CD4-positive, alpha-beta T cell treated with Interferon alpha-2 for 1 hour (primary cell): ENCODE measurements at places on chromosomes 16 and 17.

DNA sequence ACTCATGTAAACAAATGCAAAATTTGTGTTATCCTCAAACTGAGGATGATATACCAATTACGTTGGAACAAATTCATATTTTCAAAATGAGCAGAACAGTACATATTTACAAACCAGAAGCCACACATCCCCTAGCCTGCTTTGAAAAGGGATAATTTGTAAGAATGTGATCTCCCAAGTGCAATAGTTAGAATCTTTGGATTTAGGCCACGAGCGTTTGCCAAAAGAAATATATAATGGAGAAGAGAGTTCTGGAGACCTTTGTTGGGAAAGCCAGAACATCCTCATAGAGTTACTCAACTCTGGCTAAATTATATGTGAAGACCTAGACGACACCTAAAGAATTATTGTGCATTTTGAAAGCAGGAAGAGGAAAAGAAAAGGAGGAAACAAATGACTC is 449.3 kb downstream of the KCNJ2 start:
- no peak for DNase-seq

DNA sequence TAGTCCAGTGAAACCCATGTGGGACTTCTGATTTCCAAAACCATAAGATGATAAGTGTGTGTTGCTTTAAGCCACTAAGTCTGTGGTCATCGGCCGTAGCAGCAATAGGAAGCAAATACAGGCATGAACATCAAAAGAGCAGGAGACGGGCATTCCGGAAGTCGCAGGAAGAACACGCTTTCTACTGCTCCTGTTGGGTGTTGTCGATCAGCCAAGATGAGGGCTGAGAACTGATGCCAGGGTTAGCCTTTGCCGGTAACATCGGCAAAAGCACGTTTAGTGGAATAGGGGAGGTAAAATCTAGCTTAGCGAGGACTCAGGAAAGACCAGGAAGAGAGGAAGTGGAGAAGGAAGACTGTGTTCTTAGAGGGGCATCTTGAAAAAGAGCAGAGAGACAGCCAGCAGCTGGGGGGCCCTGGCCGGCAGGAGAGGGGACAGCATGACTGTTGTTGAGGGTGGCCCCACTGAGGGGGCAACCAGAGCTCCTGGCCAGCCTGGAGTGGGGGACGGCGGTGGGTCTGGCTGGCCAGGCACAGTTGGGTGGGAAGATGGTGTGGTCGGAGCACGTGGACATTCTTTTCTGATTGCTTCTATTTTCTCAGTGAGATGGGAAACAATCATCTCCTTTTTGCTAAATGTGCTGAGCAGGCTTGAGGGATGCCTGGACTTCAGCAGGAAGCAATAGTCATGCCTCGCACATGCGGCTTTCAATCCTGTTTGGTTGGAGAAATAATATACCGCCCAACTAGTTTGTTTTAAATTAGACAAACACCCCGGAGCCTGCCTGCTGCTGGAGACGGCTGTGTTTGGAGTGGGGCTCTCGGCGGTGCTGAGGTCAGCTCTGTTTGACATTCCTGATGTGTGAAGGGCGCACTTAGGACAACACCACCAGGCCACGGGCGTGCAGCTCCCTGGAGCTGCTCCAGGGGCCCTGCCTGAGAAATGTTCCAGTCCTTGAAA is 109.9 kb downstream of the METRNL start:
- DNase-seq, result no peak

GRCh38 chr17:34579017-34579946 is at the start of gene TMEM132E:
TMEM132E (plus strand) TSS chr17:34579582; CDS start chr17:34581077, 1,495 bp downstream.
- DNase-seq, result no peak

GRCh38 chr17:12035673-12036072 is 15.0 kb downstream of the MAP2K4 start:
- no peak for DNase-seq

- no peak for DNase-seq
Measured at GRCh38 chr16:84618581-84619460, 943 bp upstream of the COTL1 start.

DNA sequence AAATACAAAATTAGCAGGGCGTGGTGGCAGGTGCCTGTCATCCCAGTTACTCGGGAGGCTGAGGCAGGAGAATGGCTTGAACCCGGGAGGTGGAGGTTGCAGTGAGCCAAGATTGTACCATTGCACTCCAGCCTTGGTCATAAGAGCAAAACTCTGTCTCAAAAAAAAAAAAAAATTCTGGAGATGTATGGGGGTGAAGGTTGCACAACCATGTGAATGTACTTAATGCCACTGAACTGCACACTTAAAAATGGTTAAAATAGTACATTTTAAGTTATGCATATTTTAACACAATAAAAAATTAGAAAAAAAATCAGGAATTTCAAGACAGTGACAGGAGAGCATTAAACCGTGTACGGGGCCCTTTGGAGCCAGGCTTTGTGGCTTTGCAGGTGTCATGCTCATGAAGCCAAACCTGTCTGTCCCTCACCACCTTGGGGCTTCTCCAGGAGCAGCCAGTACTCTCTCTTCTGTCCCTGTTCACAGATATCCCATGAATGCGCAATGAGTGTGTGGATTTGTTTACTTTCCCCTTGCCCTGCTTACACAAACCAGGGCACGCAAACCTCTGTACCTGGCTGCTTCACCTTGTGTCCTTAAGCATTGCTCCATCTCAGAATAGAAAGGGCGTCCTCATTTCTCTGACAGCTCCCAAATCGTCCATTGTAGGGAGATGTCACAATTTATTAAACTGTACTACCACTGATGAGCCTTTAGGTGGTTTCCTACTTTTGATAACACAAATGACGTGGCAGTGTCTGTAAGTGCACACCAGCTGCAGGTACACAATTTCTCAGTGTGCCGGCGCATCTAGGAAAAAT is 58.2 kb upstream of the CBX4 start:
- no peak for DNase-seq

GRCh38 chr16:84367297-84367680 is 1.0 kb upstream of the ATP2C2 start:
- no peak for DNase-seq

- DNase-seq, result no peak
Measured at GRCh38 chr16:86345516-86345915, 164.8 kb upstream of the FOXF1 start.

GRCh38 chr16:57801809-57802340 is 416 bp downstream of the KIFC3 start:
- no peak for DNase-seq

GRCh38 chr16:61944004-61944403 is 92.2 kb downstream of the CDH8 start:
- no peak for DNase-seq

- no peak for DNase-seq
Measured at GRCh38 chr16:73735018-73735417, 561.6 kb upstream of the PSMD7 start.

DNA sequence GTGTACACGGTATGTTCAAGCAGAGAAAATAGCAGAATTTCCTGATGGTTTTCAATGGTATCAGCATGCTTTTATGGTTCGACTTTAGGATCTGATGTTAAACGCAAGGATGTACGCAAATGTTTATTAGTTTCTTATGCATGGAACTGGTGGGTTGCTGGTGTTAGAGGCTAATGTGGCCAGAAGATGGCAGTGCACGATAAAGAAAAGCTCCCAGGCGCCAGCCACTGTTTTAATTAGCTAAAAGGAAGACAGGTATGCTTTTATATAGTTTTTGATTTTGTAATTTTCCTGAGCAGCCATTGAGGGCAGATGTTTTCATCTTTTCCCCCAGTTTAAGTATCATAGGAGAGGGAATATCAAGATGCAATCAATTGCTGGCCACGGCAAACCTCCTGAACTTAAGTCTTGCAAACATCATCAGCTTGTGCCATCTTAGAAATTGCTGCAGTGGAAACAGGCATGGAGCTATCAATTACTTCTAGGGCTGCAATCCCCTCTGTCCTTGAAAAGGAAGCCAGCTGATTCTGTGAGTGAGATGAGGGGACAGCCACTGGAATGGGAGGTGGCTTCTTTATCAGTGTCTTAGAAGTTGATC is 648.5 kb upstream of the RBFOX1 start:
- DNase-seq, result no peak

GRCh38 chr17:61805399-61805798 is 57.9 kb downstream of the BRIP1 start:
- DNase-seq, result no peak

- DNase-seq, result no peak
Measured at GRCh38 chr16:82439678-82440293, 187.0 kb upstream of the CDH13 start.

DNA sequence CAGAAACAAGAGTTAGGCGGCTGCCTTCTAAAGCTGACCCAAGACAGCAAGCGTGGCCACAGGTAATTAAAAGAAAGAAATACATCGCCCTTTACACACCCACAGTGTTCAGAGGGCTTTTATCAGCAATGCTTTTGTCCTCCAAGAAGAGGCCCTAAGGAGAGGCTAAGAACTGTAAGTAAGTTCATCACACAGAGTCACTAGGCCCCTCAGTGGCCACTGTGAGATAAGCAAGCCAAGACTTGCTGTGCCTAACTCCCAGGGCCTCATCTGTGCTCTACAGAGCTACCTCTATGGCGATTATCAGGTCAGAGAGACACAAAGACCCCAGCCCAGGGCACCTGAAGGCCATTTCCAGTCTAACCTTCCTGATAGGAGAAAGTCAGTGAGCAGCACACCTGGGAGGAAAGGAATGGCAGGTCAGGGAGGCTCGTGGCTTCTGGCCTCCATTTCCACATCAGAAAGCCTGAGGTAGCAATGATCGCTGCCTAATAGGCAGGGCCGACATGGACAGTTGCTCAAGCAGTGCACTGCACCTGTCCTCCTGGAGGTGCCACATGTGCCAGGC is 545.2 kb upstream of the CDH11 start:
- DNase-seq, result no peak

- no peak for DNase-seq
Measured at GRCh38 chr17:68737761-68738443, 136.7 kb upstream of the FAM20A start.

DNA sequence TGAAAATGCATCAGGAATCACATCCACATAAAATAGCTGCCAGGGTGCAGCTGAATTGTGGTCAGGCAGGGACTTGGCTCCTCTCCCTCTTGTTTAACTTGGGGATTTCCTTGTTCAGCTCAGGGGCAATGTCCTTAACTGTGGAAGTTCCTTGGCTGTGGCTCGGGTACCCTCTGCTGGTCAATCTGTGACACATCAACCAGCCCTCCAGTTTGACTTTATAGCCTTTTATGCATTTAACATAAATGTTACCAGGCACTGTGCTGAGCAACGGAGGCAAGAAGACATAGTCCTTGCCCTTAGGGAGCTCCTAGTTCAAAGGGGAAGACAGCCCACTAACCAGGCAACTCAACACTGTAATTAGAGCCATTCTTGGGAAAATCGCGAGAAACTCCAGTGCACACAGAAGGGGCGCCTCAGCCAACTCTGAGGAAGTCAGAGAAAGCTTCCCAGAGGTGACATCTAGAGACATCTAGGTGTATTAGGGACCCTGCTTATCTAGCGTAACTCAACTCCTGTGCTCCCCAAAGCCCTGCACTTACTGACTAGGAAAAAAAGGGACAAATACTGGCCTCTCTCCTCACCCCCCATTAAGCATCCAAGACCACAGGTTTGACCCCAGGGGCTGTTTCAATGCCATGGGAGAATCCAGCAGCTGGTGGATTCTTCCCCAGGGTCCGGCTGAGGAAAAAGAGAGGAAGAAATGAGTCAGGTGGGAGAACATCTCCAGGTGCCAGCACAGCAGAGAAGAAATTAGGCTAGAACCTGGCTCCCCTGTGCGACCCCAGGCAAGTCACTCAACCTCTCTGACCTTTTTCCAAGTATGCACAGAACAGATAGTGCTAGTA is 17.3 kb upstream of the EEF2K start:
- peak; percentile 84 for DNase-seq

GRCh38 chr16:89841275-89841674 is 13.0 kb downstream of the SPIRE2 start:
- DNase-seq, result peak; percentile 42
